ENCODE measurements at places on chromosomes 5 and 9. TPM values are rescaled to one million over a fixed set of nuclear protein-coding genes. Genes with fewer than 3 reads are reported as not detected.

GRCh38 chr5:15452781-15453180 lies 47.2 kb upstream of the FBXL7 start:
- H3K27me3 ChIP-seq = peaks cover 8% of the 10 kb centered on the region
- DNase-seq = no peak
- no peaks in the 10 kb centered on the region for H3K36me3 ChIP-seq

- H3K27me3 ChIP-seq = peaks cover 9% of the 10 kb centered on the region
- H3K27ac ChIP-seq = no peak overlapping the region
- no peak for DNase-seq
- H3K4me3 ChIP-seq = no peak overlapping the region
- peaks cover 3% of the 10 kb centered on the region for H3K4me1 ChIP-seq
Measured at GRCh38 chr9:32884482-32884881, 101.1 kb downstream of the TMEM215 start.

DNA sequence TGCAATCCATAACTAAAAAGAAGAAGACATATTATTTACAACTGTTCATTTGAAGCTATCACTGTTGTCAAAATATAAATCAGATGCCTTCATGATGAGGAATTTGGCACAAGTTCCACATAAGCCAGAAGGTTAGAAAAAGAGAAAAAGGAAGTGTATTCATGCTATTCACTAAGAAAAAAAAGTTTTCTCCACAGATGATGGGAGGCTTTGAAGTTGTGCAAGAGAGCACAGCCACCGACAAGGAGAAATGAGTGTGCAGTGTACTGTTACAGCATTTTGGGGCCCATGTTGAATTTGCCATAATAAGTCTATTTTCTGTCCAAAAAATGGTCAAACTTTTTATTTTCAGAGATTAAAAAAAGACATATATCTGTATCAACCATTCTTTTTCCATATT lies 32.9 kb upstream of the IFNK start:
- H3K36me3 ChIP-seq = no peaks in the 10 kb centered on the region
- H3K27me3 ChIP-seq = no peaks in the 10 kb centered on the region
- DNase-seq = no peak
- no peak overlapping the region for H3K27ac ChIP-seq
- H3K4me1 ChIP-seq = peaks cover 10% of the 10 kb centered on the region

- no peaks in the 10 kb centered on the region for H3K4me1 ChIP-seq
- H3K4me3 ChIP-seq = no peak overlapping the region
- no peak for DNase-seq
Measured at GRCh38 chr5:145666591-145666990, 168.6 kb downstream of the PRELID2 start.

FAM221B gene
- total RNA-seq = not detected

AGXT2 gene
- not detected for total RNA-seq

PRR16 gene
- 1.1 TPM for total RNA-seq

RPS14 gene
- 2,384 TPM for total RNA-seq

All from endodermal cell (in vitro differentiated cells).